ENCODE measurements at places on chromosomes 16 and 17. TPM values are rescaled to one million over a fixed set of nuclear protein-coding genes. Genes with fewer than 3 reads are reported as not detected.

- DNase-seq, result no peak
Measured at GRCh38 chr17:72271603-72272002, 150.8 kb downstream of the SOX9 start.

UMOD gene
- not detected for total RNA-seq

DNA sequence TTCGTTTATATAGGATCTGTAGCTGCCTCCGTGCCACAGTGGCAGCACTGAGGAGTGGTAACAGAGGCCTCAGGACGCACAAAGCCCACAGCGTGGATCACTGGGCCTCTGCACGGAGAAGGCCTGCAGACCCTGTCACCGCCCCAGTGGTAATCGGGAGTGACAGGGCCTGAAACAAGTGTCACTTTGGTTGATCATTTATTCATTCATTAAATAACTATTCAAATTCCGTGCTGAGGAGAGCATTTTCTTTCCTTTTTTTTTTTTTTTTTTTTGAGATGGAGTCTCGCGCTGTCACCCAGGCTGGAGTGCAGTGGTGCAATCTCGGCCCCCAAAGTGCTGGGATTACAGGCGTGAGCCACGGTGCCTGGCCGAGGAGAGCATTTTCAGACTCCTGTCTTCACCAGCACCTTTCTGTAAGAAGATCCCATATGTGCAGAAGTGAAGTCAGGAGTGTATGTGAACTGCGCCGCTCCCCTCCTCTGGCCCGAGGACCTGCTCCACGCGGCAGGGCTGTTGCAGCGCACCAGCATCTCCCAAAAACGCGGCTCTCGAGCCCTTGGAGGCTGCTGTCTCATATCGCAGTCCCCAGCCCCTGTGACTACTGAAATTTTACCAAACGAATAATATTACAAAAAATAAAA lies 44.9 kb upstream of the TRAP1 start:
- no peak for DNase-seq

GRCh38 chr17:32009262-32009542 lies 2.0 kb downstream of the LRRC37B start:
- DNase-seq, result no peak

DNA sequence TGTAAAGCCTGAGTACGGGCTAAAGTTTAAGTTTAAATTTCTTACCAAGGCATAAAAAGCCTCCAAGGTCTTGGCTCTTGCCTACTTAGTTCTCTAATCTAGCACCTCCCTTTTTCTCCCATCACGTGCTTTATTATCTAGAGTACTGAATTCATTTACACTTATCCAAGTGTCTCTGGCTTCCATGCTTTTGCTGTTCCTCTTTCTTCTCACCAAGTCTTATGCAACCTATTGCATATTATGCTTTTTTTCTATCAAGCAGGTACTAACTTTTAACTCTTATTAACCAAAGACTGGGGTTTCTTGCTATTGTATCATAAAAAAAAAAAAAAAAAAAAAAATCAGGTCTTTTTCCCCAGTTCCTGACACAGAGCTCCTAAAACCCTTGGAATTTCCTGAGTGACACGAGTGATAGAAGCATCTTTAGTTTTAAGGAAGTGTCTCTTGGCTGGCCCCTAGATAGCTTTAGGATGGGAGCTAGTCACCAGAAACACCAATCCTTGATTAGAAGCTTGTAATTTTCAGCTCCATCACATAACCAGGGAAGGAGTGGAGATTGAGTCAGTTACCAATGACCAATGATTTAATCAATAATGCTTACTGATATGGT lies 44.9 kb downstream of the SSH2 start:
- DNase-seq, result no peak

DNA sequence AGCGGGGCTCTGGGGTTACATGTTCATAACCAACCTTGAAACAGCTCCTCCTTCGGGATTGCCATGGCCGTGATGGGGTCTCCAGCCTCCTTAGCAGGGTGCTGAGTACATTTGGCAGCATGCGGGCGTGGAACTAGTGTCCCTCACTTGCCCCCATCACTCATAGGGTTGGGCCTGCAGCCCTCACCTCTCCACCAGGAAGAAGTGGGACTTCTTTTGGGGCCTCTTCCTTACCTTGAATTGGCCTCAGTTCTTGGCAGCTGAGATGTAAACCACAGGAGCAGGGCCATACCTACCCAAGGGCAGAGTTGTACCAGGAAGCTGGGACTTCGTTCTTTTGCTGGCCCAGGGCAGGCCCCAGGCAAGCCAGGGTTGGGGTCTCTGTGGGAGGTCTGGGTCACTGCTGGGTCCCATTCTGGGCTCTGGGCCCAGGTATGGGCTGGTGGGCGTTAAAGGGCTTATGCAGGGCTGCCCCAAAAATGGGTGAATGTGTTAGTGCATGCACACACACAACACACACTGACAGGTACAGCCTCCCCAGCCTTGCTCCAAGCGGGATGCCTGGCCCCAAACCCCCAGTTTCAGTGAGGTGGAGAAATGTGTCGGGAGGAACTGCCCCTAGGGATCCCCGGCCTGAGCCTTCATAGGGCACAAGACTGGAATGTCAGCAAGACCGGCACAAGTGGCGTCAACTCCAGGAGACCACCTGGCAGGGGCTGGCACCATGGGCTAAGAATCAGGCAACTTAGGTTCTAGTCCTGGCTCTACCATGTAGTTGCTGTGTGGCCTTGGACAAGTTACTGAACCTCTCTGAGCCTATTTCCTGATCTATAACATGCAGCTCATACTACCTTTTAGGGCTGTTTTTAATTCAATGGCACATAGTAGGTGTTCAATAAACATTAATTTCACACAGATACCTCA lies 3.9 kb upstream of the KRT15 start:
- no peak for DNase-seq

SPATA32 gene
- not detected for total RNA-seq

DNA sequence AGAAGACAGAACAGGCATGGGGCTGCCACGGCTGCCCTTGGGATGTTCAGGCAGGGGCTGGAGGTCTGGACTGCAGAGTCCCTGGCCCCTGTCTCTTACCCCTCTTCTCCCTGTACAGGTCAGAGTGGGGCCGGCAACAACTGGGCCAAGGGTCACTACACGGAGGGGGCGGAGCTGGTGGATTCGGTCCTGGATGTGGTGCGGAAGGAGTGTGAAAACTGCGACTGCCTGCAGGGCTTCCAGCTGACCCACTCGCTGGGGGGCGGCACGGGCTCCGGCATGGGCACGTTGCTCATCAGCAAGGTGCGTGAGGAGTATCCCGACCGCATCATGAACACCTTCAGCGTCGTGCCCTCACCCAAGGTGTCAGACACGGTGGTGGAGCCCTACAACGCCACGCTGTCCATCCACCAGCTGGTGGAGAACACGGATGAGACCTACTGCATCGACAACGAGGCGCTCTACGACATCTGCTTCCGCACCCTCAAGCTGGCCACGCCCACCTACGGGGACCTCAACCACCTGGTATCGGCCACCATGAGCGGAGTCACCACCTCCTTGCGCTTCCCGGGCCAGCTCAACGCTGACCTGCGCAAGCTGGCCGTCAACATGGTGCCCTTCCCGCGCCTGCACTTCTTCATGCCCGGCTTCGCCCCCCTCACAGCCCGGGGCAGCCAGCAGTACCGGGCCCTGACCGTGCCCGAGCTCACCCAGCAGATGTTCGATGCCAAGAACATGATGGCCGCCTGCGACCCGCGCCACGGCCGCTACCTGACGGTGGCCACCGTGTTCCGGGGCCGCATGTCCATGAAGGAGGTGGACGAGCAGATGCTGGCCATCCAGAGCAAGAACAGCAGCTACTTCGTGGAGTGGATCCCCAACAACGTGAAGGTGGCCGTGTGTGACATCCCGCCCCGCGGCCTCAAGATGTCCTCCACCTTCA lies 11.7 kb downstream of the TUBB3 start:
- peak; percentile 2 for DNase-seq

DNA sequence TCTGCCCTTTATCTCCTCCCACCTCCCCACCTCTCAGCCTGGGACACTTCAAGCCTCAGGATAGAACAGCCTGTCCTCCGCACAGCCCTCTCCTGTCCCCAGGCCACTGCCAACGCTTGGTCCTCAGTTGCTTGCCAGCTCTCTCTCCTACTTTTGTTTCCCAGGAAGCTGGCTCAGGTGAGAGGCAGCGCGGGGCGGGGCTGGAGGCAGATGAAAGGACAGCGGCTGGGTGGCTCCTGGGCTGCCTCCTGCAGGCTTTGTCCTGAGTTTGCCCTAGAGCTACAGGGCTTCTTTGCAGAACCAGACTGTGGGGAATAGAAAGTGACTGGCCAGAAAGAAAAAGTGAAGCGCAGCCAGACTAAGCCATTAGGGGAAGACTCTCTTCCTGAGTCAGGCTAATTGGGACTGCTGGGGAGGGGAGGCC lies 48.2 kb upstream of the CDC42EP4 start:
- DNase-seq, result no peak

ELMO3 gene
- 0.97 TPM for total RNA-seq

- DNase-seq, result no peak
Measured at GRCh38 chr17:17824119-17824782, 12.5 kb downstream of the SREBF1 start.

GRCh38 chr17:9837551-9838471 lies 12.1 kb downstream of the GLP2R start:
- DNase-seq, result peak; percentile 71

- no peak for DNase-seq
Measured at GRCh38 chr17:75490173-75490743, 25.1 kb downstream of the CASKIN2 start.

DNA sequence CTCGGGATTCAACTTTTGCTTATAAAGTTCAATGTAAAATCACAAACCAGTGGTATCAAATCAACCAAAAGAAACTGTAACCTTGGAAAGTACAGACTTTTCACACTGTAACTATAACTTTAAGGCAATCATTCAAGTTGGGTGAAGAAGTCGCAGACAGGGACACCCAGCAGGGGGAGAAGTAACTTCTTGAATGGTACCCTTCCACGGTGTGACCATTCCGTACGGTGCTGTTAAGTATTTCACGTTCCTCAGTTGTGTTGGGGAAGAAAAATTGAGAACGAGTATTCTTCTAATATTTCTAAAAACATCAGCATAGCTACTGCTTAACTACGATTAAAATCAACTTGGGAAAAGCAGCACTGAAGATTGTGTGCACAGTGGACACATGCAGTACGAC lies 55.8 kb downstream of the MYH10 start:
- DNase-seq, result no peak

GRCh38 chr17:77746896-77747554 lies 211.5 kb upstream of the TNRC6C start:
- DNase-seq, result no peak

PHLPP2 gene
- total RNA-seq, result 2.3 TPM

RAB37 gene
- total RNA-seq, result not detected

CCL4 gene
- not detected for total RNA-seq
